CD4-positive, alpha-beta T cell treated with Interleukin-4 for 4 hours (primary cell): ENCODE measurements at places on chromosomes 5 and 9.

DNA sequence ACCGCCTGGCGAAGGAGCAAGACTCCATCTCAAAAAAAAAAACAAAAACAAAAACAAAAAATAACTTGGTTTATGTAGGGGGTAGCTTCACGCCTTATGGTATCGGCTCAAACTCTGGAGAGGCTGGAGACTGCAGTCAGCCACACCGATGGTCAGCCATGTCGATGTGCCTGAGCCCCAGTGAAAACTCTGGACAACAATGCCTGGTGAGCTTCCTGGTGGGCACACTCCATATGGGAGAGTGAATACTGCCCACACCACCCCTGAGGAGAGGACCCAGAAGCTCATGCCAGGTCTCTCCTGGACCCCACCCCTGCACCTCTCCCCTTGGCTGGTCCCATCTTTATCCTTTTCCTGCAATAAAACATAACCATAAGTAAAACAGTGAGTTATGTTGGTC, 19.6 kb downstream of the IPPK start:
- DNase-seq, result no peak

GRCh38 chr5:90983148-90983547, 400.0 kb downstream of the ARRDC3 start:
- no peak for DNase-seq

GRCh38 chr5:37777432-37778130, 62.3 kb downstream of the GDNF start:
- no peak for DNase-seq

GRCh38 chr9:95193067-95193466, 124.4 kb downstream of the FANCC start:
- no peak for DNase-seq

DNA sequence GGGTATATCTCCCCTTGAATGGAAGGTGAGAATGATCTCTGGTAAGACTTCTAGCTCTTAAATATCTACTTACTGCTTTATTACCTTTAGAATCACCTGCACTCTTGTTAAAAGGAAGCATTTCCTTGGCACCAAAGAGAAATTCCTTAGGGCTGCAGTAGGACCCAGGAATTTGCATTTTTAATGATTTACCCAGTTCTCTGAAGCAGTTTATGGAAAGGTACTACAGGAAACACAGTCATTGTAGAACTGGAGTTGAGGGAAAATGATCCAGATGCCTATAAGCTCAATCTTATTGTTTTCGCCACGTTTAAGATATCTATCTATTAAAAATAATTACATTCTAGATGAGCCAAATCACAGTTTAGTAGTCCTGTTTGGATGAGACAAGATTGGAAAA, 9.5 kb upstream of the C9 start:
- no peak for DNase-seq

GRCh38 chr5:71769287-71769686, 50.2 kb downstream of the CARTPT start:
- DNase-seq, result no peak

DNA sequence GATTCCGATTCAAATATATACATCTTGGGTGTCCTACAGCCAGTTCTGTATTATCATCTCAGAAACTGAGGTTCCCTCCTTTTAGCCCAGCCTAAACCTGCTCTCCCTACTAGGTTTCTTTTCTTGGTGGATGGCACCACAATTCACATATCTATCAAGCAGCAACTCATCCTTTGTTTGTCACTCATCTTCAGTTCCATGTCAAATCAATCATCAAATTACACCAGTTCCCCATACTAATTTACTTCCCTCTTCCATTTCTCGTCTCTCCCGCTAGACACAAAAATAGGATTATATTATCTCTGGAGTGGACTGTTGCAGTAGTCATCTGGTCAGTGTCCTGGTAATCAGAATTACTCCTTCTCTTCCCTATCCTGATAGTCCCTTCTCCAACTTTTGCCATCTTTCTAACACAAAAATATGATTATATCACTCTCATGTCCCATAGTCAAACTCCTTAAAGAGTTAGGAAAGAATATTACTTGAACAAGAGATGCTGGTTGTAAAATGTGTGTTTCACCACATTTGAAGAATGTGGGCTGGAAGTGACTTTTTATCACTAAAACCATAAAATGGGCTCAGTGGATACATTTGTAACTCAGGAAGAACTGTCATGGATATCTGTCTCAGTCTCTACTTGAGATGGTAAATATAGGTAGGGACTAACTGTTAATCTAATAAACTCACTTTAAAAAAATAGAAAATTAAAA, 69.1 kb upstream of the RICTOR start:
- no peak for DNase-seq

GRCh38 chr5:116559239-116559638, 15.4 kb downstream of the SEMA6A start:
- no peak for DNase-seq

- DNase-seq, result no peak
Measured at GRCh38 chr9:114261987-114262386, 60.9 kb upstream of the ORM1 start.

DNA sequence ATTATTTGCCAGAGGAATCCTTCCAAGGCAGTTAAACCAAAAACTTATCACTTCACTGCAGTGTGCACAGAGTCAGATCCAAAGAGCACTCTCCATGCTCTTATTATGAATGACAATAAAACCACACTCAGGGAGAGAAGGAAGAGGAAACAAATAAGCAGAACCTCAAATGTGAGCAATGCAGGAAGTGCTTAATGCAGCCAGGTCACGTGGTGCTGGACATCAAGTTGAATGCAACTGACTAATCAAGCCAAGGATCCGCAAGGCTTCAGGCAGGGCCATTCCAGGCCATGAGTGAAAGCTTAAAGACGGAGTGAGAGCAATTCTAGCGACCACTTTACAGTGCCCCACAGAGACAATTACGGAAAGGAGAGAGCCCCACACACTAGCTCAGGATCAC, 230.4 kb upstream of the PUM3 start:
- no peak for DNase-seq

- DNase-seq, result no peak
Measured at GRCh38 chr9:124212381-124213050, 45.2 kb upstream of the NEK6 start.

- DNase-seq, result no peak
Measured at GRCh38 chr5:108548684-108549596, 167.0 kb upstream of the FBXL17 start.

DNA sequence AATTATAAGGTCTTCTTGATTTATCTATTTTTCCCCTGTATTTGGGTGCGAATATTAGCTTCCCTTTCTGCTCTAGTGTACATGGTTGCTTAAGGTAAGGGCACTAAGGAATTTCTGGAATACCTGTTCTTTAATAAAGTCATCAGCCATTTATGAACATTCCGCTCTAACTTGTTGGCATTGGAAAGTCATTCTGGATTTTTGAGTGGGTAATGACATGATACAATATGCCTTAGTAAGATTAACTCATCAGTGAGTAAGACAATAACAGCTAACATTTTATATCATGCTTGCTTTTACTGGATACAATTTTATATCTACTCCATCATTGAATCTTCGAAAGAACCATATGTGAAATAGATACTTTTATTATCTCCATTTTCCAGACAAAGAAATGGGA, 196.1 kb downstream of the ARRDC3 start:
- DNase-seq, result no peak

- DNase-seq, result no peak
Measured at GRCh38 chr5:124865603-124866354, 119.3 kb upstream of the ZNF608 start.

- DNase-seq, result no peak
Measured at GRCh38 chr9:97772145-97772544, 75.0 kb upstream of the XPA start.
